ENCODE measurements at places on chromosomes 5 and 9.

GRCh38 chr5:78644129-78644528, 4.4 kb downstream of the LHFPL2 start:
- no peak for DNase-seq

DNA sequence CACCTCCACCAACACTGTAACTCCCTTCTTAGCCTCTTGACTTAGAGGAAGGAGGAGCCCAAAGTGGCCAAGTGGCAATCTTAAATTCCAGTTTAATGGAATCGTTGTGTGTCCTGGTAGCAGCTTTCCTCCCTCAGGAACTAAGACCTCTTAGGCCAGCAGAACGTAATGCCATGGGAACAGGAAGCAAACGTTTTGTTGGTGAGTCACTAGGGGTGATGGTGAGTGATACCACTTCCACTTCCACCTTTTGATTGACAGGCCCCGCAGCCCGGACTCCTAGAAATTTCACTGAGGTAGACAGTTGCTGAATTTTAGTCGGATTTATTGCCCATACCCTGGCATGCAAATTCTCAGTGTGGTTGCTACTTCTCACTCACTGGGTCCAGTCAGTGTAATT, 94.2 kb upstream of the FBN2 start:
- no peak for DNase-seq

DNA sequence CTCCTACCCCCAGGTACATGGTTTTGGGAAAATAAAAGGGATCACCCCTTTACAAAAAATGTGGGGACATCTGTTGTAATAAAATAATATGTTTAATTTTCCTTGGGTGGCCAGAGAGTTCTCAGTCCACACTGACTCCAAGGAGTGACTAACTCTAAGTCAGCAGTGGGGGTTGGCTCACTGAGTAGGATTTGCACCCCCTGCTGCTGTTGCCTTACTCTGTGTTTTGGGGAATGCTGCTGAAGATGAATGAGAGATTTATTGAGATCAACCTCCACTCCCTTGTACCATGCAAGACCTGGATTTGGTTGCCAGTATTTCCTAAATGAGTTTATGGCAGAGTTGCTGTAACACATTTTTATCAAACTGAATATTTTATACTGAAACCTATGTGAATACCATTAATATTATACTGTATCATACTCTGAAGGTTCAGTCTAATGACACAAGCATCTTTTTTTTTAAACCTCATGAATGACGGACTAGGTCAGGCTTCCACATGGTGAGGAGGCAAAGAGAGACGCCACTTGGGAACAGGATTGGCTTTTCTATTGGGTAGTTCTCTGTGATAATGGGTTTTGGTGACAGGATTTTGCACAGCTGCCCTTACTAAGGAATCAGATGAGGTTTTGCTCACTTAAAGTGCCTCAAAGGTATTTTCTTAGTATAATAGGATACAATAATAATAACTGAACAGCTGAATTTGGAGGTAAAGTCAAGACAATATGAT, 121.3 kb upstream of the OSMR start:
- no peak for DNase-seq

GRCh38 chr5:33281431-33281843, 159.3 kb upstream of the TARS1 start:
- DNase-seq, result no peak

GRCh38 chr9:128323212-128323730, 632 bp downstream of the COQ4 start:
- no peak for DNase-seq

DNA sequence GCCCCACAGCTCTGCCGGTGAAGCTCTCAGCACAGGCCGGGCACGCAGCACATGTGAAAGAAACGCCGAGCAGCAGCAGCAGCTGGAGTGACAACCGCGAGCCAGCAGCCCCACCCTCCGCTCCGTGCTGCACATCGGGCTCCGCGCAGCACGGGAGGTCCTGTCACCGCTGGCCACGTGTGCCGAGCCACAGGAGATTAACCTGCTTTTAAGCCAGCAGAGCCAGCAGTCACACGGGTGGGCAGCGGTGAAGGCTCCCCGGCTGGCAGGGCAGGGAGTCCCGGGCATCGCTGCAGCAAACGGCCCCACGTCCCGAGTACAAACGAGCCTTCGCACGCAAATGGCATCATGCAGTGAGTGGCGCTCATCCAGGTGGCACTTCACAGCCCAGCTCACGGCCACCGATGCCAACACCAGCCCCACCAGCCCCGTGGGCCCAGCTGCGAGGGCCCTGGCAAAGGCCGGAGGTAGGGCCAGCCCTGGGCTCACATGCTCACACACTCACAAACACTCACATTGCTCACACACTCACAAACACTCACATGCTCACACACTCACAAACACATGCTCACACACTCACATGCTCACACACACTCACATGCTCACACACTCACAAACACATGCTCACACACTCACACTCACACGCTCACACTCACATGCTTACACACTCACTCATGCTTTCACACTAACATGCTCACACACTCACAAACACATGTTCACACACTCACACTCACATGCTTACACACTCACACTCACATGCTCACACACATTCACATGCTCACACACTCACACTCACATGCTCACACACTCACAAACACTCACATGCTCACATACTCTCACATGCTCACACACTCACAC, 11.1 kb downstream of the CCDC187 start:
- no peak for DNase-seq

DNA sequence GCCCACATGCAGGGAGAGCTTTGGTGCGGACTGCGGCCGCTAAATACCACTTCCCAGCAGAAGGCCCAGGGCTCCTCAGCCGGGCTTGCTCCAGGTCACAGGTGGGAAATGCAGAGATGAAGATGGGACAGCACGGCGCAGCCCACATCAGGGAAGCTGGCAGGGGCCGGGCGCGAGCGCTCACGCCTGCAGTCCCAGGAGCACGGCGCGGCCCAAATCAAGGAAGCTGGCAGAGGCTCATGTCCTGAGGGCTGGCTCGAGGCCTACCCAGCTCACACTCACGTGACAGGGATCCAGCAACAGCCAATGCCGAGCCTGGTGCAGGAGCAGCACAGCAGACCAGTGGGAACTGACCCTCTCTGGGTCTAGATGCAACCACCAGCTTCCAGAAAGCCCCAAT, 16.3 kb downstream of the LPCAT1 start:
- no peak for DNase-seq
